ENCODE measurements at places on chromosomes 3 and 15.

DNA sequence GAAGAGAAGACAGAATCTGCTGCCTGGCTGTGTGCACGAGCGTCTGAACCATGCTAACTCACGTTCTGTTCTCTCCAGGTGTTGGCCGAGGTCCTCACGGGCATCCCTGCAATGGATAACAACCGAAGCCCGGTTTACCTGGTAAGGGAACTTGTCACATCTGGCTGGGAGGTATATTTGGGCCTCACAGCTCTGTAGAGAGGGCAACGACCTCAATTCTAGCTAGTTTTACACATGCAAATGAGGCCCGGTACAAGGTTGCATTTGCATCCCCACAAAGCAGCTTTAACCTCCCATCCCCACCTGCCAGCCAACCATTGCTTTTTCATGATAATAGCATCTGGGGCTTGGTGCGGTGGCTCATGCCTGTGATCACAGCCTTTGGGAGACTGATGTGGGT, 22.0 kb upstream of the TATDN2 start:
- no peak for DNase-seq

DNA sequence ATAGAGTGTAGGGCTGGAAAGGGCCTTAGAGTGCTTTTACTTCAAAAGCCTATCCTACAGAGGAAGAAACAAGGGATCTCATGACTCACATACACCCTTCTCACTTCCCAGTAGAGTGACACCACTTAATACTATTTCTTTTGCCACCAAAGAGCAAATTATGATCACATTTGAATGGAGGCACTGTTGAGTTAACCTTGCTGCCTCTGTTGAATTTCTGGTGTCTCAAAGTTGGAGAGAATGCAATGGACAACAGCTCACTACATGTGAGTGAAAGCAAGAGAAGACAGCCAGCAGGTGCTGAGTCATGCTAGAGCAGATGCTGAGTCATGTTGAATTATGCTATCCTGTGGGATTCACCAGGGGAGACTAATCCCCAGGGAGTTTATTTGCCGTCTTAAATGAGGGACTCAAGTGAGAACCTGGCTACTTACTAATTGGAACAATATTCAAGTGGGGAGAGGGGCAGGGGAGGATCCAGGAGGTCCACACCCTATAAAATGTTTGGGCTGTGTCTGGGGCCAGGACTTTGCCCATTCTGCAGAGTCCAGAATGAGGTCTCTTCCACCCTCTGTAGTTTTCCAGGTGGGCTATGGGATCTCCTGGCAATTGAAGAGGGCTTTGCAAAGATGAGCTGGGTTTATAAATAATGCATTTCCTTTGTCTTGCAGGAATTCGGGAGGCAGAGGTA, 35.8 kb downstream of the ST8SIA2 start:
- DNase-seq: no peak

- DNase-seq: no peak
Observed at GRCh38 chr3:178479860-178480259, 56.4 kb upstream of the KCNMB2 start.

GRCh38 chr3:72839057-72839456, 9.2 kb downstream of the SHQ1 start:
- DNase-seq: no peak

- no peak for DNase-seq
Observed at GRCh38 chr3:61758839-61759238, 197.5 kb downstream of the PTPRG start.

DNA sequence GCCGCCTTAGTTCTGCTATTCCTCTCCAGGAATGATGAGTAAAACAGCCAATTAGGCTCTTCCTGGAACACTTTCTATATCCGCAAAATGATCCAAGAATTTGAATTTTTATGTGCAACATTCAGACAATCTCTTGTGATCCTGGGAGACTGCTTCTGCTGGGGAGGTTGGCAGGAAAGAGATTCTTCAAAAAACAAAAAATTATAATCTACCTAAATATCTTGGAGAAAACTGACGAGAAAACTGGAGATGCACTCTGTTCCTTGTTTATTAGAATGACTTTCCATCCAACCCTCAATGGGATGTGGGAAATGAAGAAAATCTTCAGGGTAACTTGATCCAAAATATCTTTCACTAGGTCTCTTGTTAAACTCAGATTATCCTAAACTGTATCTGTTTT, 346.3 kb upstream of the UBE2E2 start:
- DNase-seq: no peak

Data from right hindlimb (tissue), 1 donor.